Omental fat pad (tissue), 4 donors: ENCODE measurements at places on chromosomes 4 and X. TPM values are rescaled to one million over a fixed set of nuclear protein-coding genes. Genes with fewer than 3 reads are reported as not detected.

The FRAS1 gene
- 11.2 TPM for total RNA-seq

DNA sequence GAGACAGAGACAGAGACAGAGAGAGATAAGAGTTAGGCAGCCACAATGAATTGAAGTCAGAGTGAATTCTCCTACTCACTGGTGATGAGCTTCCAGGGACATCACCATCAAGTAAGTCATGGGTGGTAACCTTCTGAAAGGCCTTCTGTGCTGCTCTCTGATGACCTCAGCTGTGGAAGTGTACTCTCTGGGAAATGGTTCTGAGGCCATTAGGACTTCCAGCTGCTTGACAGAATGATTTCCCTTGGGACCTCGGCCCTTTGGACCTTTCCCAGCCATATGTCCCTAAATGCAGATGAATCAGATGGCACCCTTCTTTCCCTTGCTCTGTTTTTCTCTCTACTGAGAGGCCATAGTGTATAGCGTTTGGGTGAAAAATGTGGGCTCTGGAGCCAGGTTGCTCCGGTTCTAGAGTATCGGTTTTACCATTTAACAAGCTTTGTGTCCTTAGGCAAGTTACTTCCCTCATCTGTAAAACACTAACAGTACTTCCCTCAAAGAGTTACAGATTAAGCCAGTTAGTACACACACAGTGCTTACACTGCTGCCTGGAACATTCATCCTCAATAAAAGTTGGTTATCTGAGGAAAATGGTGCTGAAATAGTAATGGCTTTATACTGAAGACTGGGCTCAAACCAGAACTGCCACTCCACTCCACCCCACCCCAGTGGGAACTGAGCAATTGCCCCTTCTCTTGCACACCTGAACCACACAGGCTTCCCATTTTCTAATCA, 7.6 kb downstream of the SEPTIN11 start:
- no peak for DNase-seq

DNA sequence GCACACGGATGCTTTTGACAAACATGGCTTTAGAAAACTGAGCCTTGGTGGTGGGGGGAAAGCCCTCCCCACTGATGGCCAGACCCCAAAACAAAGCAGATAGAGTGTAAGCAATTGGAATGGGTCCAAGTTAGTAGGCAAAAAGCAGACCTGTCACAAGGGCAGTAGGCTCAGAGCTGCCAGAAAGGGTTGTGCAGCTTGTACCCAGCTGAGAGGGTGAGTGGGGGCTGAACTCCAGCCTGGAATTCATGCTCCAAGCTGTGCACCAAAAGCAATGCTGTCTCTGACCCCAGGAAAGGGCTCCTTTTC, 101.1 kb upstream of the TEX13D start:
- DNase-seq: no peak

GRCh38 chrX:130636277-130636676, 234.5 kb downstream of the RBMX2 start:
- DNase-seq: no peak

The CXCL1 gene
- 2.7 TPM for total RNA-seq

GRCh38 chr4:23105759-23106370, 413.1 kb downstream of the GBA3 start:
- DNase-seq: no peak

The FGFBP2 gene
- total RNA-seq: 10.2 TPM

The CTPS2 gene
- total RNA-seq: 7.7 TPM
